ENCODE measurements at places on chromosomes 2 and 18.

DNA sequence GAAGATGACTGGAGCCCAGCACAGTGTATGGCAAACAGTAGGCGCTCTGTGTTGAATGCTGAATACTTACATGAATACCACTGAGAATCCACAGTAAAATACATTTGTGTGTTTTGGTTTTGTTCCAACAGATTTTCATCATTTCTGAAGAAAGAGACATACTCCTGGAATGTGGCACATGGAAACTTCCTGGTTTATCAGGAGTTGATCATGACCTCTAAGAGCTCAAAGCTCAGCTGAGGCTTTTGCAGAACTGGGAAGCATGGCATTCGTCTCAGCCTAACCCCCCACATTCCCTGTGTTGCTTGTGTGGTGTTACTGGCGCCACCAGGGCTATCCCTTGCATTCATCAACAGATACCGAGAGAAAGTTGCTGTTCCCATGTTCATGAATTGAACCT, 316.9 kb upstream of the REV1 start:
- no peak overlapping the region for H3K4me3 ChIP-seq
- H3K4me1 ChIP-seq: no peaks in the 10 kb centered on the region
- H3K36me3 ChIP-seq: no peaks in the 10 kb centered on the region
- no peak for DNase-seq

DNA sequence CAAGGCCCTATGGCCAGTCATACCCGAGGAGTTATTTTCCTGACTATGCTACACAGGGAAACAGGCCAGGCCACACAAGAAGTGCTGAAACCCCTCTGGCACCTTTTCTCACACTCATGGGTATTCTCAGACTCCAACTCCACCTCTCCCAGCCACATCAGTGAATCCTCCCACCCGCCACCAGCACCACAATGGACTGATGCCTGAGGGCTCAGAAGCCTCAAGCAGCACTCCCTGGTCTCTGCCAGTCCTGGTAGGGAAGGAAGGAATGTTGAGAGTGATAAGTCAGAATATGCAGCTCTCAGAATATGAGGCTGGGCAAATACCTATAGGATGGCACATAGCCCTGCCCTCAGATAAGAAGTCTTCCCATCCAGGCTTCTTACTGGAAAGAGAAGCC, 391.1 kb downstream of the ALK start:
- H3K4me3 ChIP-seq: no peak overlapping the region
- DNase-seq: no peak
- peaks cover 11% of the 10 kb centered on the region for H3K27me3 ChIP-seq

GRCh38 chr2:120820953-120821279, 85.2 kb downstream of the GLI2 start:
- no peaks in the 10 kb centered on the region for H3K4me1 ChIP-seq
- DNase-seq: no peak
- H3K4me3 ChIP-seq: no peak overlapping the region
- H3K27ac ChIP-seq: no peak overlapping the region
- no peaks in the 10 kb centered on the region for H3K36me3 ChIP-seq

DNA sequence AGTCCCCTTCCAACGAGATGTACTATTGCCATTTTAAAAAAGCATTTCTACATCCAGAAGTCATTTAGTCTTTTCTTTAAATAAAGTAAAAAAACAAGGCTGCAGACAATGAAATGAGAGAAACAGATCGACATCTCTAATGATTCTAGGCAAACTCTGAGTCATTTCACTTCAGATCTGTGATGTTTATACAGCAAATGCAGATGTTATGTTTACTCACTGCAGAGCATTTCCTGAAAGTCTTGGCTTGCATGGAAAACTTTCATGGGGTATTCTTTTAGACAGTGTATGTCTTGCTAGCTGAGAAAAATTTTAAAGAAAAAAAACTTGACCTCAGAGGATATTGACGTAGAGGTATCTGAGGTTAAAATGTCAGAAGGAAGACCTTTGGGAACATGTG, 797.4 kb downstream of the CNTNAP5 start:
- H3K36me3 ChIP-seq: no peaks in the 10 kb centered on the region
- no peak for DNase-seq
- H3K4me1 ChIP-seq: no peaks in the 10 kb centered on the region
- no peak overlapping the region for H3K4me3 ChIP-seq

- no peak overlapping the region for H3K4me3 ChIP-seq
- peaks cover 14% of the 10 kb centered on the region for H3K4me1 ChIP-seq
- DNase-seq: no peak
- H3K27me3 ChIP-seq: no peaks in the 10 kb centered on the region
- H3K36me3 ChIP-seq: peaks cover 31% of the 10 kb centered on the region
- H3K27ac ChIP-seq: no peak overlapping the region
These were observed 152.7 kb downstream of the UBR3 start for GRCh38 chr2:169980001-169980400.

DNA sequence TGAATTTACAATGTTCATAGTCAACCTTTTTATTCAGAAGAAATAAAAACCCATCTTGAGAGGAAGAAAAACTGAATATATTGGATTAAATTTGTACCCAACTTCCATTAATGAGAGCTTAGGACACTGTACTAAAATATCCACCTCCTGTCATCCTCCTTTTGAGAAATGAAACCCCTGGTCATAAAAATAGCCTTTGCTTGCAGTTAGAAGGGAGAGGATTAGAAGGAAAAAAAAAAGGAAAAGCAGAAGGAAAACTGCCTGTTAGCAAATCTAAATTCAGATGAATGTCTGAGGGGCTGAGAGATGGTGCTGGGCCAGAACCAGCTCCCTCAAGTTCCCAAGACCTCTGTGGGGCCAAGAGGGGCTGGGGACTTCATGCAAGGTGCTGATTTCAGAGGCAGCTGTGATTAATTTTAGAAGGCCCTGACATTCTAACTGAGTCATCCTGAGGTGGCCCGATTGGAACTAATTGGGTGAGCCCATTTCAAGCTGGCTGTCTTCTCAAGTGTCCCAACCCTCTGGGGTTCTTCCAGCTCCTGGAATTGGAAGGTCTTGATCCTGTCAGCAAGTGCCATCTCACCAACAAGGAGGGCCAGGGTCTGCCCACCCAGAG, 38.4 kb upstream of the BIN1 start:
- no peak for DNase-seq
- no peaks in the 10 kb centered on the region for H3K36me3 ChIP-seq
- H3K4me3 ChIP-seq: no peak overlapping the region
- H3K4me1 ChIP-seq: no peaks in the 10 kb centered on the region
- H3K27me3 ChIP-seq: peaks cover 4% of the 10 kb centered on the region

Measured in immature natural killer cell (primary cell).